ENCODE measurements at places on chromosomes 2 and 18. TPM values are rescaled to one million over a fixed set of nuclear protein-coding genes. Genes with fewer than 3 reads are reported as not detected.

DNA sequence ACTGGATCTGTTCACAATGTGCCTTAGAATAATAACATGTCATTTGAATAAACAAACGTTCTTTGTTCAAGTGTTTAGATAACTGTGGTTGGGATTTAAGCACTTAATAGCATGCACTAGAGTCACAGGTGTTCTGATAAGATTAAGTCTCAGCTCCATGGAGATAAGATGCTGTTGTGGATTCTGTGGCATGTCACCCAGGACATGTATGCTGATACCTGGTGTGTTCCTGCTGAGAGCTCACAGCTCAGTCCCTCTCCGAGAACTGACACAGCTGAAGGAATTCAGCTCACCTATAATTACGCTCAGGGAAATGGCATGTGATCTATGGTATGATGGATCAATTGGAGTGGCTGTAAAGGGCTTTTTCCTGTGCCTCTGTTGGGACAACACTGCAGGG, 75.4 kb upstream of the ST6GAL2 start:
- no peak for DNase-seq

The IKZF2 gene
- total RNA-seq = 133 TPM

GRCh38 chr2:233828546-233829192, 25.7 kb downstream of the HJURP start:
- no peak for DNase-seq

The KIF5C gene
- 1.8 TPM for total RNA-seq

The OSBPL1A gene
- 1.5 TPM for total RNA-seq

- DNase-seq = no peak
Observed at GRCh38 chr2:177242121-177242987, 22.2 kb downstream of the NFE2L2 start.

The IL1B gene
- total RNA-seq = 250 TPM

GRCh38 chr2:60710707-60711106, 45.4 kb upstream of the PAPOLG start:
- no peak for DNase-seq

DNA sequence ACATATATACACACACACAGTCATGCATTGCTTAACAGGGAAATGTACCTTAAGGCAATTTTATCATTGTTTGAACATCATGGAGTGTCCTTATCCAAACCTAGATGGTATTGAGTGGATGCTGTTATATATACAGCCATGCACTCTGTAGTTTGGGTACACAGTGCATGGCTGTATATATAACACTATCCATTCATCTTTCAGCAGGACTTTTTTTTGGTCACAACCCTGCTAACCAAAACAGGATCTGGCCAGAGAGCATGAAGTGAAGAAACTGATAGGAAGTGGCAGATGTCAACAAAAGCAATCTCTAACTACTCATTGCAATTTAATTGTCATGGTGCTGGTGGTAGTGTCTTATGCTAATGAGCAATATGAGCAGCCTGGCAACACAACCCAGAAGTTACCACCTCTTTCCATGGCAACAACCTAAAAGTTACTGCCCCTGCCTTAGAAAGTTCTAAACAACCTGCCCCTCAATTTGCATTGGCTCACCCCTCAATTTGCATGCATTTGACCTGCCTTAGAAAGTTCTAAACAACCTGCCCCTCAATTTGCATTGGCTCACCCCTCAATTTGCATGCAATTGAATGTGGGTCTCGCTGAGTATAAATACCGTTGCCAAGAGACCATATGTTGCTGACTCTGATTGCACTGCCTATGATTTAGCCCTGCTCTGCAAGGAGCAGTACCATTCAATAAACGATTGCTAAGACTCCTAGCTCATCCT, 434.9 kb downstream of the DSEL start:
- no peak for DNase-seq

DNA sequence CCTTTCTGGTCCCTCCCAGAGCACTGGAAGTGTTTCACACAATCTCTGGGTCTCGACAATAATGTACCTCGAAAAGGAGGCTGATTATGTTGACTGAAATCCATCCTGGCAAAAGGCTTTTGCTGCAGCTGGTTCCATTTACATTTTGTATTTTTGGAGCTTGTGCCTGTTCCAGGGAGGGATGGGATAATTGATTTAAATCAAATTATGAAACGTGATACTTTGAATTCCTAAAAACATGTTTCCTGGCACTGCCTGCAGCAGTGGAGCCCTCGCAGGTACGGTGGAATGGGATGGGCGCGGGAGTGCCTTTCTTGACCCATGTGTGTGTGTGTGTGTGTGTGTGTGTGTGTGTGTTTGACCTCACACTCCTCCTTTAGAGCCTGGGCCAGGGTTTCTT, 455.5 kb upstream of the MEIS1 start:
- DNase-seq = no peak

GRCh38 chr2:175234153-175234552, 52.6 kb upstream of the ATP5MC3 start:
- DNase-seq = no peak

DNA sequence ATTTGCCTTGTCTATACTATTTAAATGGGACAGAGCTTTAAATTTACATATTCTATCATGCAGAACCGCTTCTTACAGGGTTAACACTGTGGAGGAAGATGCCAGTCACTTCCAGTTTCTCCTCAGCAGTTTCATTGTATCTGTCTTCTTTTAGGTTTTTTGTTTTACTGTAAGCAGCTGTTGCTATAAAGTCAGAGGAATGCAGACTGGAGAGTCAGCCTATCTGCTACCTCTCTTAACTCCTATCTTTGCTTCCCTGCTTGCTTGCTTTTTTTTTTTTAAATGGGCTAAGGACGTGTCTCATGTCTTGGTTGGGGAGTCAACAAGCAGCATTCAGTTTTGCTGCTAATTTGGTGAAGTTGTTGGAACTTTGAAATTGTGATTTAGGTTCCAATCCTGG, 8.9 kb downstream of the EPC2 start:
- DNase-seq = no peak

The UCN gene
- 3.6 TPM for total RNA-seq

The TTN gene
- 3.7 TPM for total RNA-seq

DNA sequence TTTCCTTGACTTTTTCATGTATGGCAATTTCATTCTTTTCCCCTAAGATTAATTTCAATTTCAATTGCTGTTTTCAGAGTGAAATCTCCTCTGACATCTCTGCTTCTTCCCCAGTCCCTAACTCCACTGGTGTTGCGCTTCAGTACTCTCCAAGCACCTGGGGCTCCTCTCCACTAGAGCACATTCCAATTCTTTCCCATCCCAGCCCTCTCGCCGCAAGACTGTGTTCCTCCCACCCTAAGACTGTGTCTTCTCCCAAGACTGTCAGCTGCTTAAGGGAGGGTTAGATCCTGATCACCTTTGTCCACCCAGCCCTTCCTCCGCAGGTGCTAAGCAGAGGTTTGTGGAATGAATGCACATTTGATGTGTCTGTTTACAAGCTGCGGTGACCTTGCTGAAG, 255.7 kb upstream of the CCDC68 start:
- DNase-seq = no peak
